ENCODE measurements at places on chromosomes 4 and X.

- peak; percentile 88 for DNase-seq
These were observed 30.7 kb downstream of the MSN start for GRCh38 chrX:65697915-65698796.

GRCh38 chr4:187283201-187283955 lies 559.7 kb upstream of the FAT1 start:
- no peak for DNase-seq

DNA sequence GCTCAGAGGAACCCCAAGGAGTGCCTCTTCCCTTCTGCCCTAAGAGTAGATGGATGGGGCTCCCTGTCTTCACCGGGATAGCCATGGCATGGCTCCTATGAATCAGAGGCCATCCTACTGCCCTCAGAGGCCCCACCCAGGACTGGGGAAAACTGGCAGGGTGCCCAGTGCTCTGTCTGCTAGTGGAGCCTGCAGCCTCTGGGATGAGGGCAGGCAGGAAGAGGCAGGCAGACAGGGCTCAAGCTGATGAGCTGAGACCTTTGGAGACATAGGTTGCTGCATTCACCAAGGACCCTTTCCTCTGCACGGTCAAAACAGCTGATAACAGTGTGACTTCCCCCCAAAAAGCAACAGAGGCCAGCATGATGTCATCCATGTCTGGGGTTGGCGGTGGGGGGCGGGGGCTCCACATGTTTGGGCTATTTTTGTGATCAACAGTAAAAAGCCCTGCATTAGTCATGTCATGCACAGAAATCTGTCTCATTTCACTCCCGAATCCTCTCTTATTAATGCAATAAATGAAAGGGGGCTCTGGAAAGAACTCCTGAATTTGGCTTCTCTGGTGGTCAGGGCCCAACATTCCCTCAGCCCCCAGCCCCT lies 207.6 kb upstream of the MAMLD1 start:
- no peak for DNase-seq

- no peak for DNase-seq
These were observed 432.3 kb downstream of the GALNTL6 start for GRCh38 chr4:172245516-172245915.

DNA sequence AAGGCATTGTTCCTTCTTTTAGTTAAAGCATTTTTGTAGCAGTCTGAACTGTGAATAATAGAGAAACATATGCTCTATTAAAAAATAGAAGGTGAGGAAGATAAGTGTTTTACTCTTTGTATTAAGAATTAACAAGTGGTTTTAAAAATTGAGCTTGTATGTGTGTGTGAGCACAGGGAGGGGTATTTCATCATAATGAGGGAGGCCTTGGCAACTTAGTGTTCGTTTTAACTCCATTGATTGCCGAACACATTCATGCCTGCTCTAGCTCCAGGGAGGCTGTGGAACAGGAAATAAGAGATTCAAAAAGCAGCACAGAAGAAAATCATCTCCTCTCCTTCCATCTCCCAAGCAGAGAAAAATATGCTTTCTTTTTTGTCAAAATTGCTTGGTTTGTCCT lies 14.8 kb downstream of the SHROOM3 start:
- DNase-seq, result no peak
